ENCODE measurements at places on chromosomes 12 and 14.

- DNase-seq, result no peak
These were observed 3.1 kb upstream of the AVIL start for GRCh38 chr12:57821474-57822214.

DNA sequence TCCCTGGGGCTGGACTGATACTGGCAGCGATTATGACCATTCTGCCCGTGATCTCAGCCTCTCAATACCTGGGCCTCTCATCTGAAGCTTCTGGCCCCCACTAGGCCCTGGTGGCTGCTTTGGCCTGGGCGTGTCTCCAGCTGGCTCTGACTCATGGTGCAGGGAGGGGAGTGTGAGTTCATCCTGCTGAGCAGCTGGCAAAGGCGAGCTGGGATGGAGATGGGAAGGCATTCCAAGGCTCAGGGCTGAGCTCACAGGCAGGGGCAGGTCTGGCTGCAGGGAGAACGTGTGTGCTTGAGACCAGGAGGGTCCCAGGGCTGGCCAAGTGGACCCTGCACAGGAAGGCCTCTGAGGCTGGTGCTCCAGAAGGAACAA is 221.8 kb downstream of the TMEM121 start:
- DNase-seq, result no peak

GRCh38 chr12:131018019-131018620 is 64.4 kb downstream of the ADGRD1 start:
- no peak for DNase-seq

GRCh38 chr12:61902403-61902802 is 357.8 kb upstream of the USP15 start:
- no peak for DNase-seq

DNA sequence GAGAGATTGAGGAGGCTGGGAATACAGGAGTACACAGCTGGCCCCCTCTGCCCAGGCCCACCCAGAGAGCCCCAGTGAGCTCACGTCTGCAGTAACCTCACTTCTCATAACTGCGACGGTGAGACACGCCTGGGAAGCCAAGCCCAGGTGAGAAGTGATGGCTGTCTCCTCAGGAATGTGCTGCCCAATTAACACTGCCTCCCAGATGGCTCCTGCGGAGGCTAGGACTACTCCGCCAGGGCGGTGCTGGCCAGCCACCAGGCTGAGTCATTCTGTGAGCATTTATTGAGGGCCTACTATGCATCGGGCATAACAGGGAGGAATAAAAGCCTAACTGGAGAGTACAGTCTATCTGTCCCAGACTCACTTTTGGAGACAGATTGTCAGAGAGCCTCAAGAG is 9.3 kb upstream of the TMEM106C start:
- no peak for DNase-seq

DNA sequence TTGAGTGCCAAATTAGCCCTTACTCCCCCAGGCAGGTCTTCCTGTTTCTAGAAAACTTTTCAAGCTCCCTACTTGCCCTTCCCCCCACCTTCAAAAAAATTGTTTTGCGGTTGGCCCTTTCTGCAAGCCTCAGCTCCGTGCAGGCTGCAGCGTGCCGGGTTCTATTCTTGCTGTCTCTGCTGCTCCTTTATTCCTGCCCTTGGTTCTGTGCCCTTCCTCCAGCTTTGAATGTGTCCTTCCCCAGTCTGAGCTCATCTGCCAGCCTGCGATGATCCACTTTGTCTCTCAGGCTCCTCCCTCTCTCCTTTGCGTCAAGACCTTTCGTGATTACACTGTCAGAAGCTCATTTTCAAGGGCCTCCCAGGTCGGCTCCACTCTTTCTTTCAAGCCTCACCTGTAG is 98.6 kb downstream of the IRF2BPL start:
- DNase-seq, result no peak

GRCh38 chr12:104596134-104596799 is 139.5 kb downstream of the CHST11 start:
- no peak for DNase-seq

Data from stimulated activated CD4-positive, alpha-beta T cell treated with anti-CD3 and anti-CD28 coated beads, Interleukin-1b, Interleukin-23, amount 100 ng/mL, for 4 hours (primary cell).